ENCODE measurements at places on chromosomes 12 and 14.
A peak's percentile ranks its signal among the peaks of the same experiment; 100 is the strongest.

- DNase-seq: no peak
These were observed 282.1 kb downstream of the PAWR start for GRCh38 chr12:79408689-79409088.

DNA sequence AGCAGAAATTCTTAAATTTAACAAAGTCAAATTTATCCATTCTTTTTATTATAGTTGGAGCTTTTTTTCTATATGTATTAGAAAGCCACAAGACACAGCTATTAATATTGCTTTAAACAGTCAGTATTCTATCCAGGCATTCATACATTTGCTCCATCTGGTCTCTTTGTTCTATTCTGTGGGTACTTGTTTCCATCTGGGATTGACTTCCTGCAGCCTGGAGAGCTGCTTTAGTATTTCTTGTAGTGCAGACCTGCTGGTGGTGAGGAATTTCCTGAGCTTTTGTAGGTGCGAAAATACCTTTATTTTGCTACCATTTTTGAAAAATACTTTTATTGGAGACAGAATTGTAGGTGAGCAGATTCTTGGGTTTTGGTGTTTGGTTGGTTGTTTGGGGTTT, 29.0 kb downstream of the CCDC60 start:
- DNase-seq: no peak

DNA sequence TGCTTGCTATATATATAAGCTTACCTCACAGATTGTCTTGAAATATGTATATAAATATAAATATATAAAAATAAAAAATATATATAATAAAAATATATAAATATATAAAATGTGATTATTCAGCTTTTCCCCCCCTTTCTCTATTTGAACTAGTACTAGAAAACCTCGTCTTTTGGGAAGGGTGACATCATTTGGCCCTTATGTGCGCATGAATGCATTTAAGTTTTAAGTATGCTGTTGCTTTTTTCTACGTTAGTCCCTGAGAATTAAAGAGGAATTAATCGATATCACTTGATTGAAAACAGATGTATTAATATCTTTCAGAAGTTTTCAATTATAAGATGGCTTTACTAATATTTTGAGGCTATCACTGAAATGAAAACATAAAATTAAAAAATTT, 69.9 kb downstream of the RAD51B start:
- DNase-seq: no peak

DNA sequence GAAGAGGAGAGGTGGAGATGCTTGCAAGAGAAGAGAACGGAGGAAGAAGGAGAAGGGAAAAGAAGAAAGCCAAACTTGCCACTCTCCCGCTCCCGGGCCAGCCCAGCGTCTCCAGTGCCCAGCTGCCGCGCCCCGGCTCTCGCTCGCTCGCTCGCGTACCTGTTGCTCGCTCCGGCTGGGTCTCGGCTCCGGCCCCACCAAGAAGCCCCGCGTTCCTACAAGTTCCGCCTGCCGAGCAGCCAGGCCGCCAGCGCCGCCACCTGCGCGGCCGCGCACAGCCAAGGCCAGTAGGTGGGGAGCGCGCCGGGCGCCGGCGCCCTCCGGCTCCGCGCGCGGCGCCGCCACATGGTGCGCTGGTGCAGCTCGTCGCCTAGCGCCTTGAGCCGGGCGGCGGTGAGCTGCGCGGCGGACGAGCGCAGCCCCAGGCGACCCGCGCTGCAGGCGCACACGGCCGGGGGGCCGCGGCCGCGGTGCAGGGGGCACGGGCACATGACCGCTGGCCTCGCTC, 370 bp downstream of the HRK start:
- DNase-seq: peak; percentile 70

DNA sequence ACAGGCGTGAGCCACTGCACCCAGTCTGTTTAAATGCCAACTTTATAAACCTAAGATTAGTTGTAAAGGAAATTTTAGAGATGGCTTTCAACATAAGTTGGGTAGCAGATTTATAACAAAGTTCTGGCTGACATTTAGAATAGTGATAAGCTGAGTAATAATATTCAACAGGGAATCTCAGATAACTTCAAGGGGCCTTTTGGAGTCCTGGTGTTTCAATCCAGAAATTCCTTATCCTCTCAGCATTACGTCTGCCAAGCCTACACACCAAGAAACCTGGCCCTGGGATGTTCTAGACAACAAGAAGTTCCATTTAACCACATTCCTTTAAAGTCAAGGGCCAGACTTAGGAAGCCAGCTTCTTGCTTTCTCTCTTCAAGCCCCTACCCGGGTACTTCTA, 59.5 kb upstream of the DYRK2 start:
- no peak for DNase-seq

GRCh38 chr12:54723379-54724256, 75.5 kb upstream of the DCD start:
- DNase-seq: no peak

DNA sequence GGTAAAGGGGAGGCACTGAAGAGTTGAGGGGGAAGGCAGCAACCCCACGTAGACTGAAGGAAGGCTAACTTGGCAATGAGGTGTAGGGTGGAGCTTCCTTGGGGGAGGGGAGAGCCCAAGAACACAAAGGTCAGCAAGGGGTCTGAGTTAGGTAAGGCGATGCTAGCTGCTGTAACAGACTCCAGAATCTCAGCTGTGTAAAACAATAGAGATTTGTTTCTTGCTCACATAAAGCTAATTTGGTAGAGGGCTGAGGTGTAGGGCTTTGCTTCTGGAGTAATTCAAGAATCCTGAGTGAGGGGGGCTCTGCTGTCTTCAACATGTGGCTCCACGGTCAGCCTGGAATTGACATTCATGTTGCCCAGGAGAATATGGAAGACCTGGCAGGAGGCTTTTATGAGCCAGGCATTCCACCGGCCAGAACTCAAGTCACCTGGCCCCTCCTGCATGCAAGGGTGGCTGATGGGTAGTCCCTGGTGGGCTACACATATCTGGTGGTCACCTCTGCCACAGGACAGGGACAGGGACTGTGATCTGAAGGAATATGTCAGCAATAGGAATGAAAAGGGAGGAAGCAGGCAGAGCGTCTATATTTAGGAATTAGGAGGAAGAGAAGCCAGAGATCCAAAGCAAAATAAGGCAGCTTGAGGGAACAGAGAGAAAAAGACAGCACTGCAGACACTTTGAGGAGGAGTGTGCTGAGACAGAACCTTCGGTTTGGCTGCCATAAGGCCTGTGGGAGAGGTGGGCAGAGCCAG, 153.7 kb downstream of the ZFP36L1 start:
- no peak for DNase-seq

- no peak for DNase-seq
These were observed 136.9 kb downstream of the ITPR2 start for GRCh38 chr12:26696048-26696612.

DNA sequence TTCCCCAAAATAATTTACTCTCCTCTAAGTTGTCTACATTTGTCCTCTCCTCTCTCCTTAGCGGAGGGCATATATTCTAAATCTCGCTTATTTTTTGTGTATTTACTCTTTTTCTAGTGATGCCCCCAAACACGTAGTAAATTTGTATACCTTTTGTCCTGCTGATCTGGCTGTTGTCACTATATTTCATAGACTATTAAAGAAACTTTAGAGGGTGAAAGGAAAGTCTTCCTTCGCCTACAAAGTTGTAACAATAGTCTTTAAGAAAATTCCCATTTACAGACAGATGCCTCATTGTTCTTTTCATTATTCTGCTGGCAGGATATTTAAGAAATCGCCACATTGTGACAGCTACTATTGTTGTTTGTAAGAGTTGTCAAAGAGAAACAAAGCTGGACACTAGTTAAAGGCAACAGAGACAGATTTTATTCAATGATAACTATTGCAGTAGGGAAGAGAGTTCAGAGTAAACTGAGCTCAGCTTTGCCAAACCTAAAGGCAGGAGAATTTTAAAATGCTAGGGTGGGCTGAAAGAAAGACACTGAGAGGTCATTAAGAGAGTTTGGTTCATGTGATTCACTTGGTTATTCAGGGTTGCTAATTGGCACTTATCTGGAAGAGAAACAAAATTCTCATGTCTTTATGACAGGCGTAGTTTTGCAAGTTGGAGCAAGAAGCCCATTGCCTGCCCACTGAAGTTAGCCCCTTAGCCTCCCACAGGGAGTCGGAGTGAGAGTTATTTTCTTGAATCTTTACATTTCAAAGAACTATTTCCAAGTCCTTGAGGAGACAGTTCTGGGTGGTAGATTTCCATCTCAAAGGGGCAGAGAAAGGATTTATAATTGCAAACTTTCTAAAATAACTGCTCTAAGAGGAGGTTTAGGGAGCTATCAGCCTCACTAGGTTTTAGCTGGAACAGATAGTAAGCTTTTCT, 1272.5 kb upstream of the SEL1L start:
- DNase-seq: no peak

DNA sequence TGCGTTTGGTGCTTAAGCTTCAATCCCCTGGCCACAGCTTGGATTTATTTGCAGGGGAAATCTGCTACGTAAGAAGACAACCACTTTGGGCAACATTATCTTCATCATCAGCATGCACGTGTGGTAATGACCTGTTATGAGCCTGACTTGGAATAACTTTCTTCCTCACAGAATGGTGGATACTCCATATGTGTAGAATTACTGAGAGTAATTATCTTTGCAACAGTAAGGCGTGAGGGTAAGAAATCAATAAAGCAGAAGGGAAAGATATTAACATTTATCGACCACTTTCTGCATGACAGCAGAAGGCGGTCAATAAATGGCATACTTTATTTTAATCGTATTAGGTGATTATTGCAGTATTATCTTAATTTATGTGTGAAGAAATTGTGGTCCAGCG, 152.7 kb downstream of the RGS6 start:
- no peak for DNase-seq

DNA sequence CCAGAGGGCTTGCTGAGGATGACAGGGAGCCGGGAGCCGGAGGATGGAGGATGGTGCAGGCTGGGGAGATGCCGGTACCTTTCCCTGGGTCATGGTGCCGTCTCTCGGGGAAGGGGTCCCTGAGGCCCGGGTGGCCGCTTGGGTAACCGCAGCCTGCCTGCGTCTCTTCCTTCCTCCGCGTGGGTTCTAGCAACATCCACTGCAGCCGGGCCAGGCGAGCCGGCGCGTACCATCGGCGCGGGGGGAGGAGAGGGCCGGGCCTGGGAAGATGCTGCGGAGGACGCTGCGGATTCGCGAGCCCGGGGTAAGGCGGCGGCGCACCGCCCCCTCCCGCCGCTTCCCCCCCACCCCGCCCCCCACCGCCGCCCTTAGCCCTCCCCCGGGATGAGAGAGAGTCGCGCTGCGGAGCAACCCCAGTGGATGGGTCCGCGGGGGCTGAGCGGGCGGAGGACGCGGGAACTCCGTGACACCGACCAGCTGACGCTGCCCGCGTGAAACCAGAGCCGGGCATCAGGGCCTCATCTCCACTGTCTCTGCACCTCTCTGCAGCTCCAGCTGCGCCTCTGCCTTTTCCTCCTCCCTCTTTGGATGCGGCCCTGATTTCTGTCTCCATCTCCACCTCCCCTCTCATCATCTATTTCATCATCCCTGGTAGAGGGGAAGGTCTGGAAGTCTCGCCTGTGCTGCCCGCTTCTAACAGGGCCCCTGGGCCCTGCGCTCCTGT, at the start of gene FAIM2:
Gene FAIM2, minus strand, starts transcription at position 201 of the 724 bp plus-strand sequence. Its CDS starts 108 bp downstream, at position 93.
- DNase-seq: peak; percentile 73

DNA sequence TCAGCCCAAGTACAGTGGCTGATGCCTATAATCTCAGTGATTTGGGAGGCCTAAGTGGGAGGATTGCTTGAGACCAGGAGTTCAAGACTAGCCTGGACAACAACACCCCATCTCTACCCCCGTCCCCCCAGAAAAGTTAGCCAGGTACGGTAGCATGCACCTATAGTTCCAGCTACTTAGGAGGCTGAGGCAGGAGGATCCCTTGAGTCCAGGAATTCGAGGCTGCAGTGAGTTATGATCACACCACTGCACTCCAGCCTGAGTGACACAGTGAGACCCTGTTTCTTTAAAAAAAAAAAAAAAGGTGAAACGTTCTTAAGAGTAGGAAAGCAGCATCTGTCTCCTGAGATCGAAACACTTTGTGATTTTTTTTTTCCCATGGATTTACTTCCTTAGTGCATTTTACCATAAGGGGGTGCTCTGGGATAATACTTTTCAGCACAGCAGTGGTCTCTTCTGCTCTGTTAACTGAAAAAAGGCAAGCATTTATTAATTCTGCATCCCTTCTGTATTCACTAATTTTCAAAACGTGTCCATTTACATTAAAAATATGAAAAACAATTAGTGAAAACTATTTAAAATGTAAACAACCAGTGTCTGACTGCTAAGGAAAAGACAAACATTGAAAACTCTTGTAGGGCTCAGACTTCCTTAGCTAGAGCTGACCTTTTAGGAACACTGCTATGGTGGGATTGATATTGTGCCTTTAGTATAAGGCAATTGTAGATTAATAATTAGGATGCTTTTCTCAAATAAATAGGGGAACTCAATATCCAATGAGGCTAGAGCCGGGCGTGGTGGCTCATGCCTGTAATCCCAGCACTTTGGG, 31.2 kb upstream of the USP44 start:
- DNase-seq: no peak

GRCh38 chr14:105883066-105884005, 357.0 kb downstream of the TMEM121 start:
- DNase-seq: peak; percentile 6

- no peak for DNase-seq
These were observed 30.4 kb upstream of the SUPT16H start for GRCh38 chr14:21414137-21414631.

GRCh38 chr14:33363682-33364081, 425.0 kb downstream of the NPAS3 start:
- DNase-seq: no peak

DNA sequence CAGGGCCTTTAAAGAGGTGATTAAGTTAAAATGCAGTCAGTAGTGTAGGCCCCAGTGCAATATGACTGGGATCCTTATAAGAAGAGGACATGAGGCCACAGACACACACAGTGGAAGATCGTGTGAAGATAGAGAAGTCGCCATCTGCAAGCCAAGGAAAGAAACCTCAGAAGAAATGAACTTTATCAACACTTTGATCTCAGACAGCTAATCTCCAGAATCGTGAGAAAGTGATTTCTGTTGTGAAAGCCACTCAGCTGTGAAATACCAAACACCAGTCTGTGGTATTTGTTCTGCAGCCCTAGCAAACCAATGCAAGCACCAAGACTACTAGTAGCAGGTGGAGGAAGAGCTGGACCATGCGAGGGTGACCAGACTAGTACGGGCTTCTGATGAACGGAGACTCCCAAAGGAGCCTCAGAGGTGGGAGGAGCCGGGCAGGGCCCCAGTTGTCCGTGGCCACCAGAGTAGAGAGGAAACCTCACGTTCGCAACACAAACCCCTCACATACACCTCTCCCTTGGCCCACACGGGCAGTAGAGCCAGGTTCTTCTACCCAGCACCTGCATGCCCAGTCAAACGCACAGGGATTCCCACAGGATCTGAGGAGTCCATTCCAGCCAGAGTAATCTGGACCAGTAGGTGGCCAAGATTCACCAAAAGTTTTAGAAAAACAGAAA, 243.0 kb downstream of the TTC8 start:
- DNase-seq: no peak

- DNase-seq: no peak
These were observed 61.3 kb upstream of the ACTN1 start for GRCh38 chr14:69040353-69040752.
